ENCODE measurements at places on chromosomes 5 and 9.

GRCh38 chr5:178334861-178335260 lies 102.3 kb upstream of the PHYKPL start:
- DNase-seq = no peak

GRCh38 chr5:16179511-16179935 lies at the start of gene MARCHF11:
TSS of gene MARCHF11 (minus strand) at chr5:16179791. CDS start at chr5:16179575, 216 bp downstream.
- no peak for DNase-seq

- no peak for DNase-seq
Measured at GRCh38 chr5:178577376-178577839, 12.8 kb downstream of the COL23A1 start.

DNA sequence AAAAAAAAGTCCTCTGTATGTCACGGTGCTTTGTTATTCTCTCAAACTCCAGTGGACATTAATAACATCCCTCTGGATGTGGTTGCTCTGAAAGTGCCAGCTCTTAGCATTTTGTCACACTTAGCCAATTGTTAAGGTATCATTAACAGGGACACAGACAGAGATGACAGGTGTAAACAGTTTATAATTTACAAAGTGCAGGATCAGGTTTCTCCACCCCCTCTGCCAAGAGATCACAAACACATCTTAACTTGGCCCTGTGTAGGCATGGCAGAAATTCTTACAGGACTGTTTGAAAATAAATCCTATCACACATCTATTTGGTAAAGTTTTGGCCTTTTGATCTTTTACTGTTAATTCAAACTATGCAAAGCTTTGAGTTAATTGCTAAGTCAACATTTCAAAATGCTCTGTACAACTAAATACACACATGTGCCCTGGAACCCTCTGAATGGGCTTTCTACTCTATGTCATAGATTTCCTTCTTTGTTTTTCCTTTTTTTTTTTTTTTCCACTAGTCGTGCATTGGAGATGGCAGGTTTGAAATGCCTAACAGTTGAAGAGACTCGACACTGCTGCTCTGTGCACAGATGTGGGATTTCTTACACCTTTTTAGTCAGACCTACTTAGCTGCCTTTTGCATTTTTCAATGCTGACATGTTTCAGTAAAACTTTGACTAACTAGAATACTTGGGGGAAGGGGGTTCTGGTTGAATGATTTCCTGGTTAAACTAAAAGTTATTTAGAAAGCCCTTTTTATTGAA lies 41.7 kb downstream of the SEMA6A start:
- no peak for DNase-seq

- peak; percentile 71 for DNase-seq
Measured at GRCh38 chr5:172798422-172799215, 27.6 kb upstream of the DUSP1 start.

GRCh38 chr9:121974421-121974820 lies 118.7 kb downstream of the TTLL11 start:
- no peak for DNase-seq

- peak; percentile 55 for DNase-seq
Measured at GRCh38 chr9:127608104-127608966, 3.7 kb upstream of the STXBP1 start.

DNA sequence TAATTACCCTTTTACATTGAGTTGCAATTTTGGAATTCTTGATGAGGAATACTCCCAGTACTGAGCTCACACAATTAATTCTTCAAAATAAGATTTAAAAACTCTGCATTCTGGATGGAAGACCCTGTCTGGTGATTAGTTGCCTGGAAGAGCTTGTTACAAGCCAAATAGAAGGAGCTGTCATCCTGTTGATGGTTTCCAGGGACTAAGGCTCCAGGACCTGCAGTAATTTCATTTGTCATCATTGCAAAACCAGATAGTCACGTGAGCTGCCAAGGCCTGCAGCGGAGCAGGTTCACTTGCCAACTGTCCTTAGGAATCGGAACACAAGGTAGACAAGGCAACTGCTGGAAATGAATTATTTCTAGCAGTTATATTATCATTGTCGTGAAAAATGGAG lies 597.7 kb downstream of the CCDC171 start:
- no peak for DNase-seq

DNA sequence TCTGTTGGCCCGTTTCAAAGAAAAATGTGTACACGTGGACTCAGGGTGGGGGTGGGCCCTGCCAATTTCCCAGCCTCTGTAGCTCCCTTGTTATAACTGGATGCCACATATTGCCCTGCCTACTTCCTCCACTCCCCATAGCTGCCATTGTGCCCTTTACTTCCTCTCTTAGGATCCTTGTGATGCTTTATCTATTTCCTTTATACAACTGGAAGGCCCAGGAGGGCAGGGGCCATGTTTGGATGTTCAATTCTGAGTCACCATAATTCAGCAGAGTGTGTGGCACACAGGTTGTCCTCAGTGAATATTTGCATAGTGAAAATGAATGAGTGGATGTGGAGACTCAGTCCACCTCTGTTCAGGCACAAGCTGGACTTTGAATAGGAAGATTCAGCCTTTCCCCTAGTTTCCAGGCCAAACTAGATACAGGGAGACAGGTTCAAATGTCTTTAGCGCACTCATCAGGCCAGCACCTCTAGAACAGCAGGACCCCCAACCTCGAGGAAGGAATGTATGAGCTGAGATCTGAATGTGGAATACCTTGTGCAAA lies 10.6 kb upstream of the FEM1C start:
- no peak for DNase-seq

DNA sequence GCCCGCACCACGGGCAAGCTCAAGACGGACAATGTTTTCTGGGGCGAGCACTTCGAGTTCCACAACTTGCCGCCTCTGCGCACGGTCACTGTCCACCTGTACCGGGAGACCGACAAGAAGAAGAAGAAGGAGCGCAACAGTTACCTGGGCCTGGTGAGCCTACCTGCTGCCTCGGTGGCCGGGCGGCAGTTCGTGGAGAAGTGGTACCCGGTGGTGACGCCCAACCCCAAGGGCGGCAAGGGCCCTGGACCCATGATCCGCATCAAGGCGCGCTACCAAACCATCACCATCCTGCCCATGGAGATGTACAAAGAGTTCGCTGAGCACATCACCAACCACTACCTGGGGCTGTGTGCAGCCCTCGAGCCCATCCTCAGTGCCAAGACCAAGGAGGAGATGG lies 108.6 kb downstream of the DAB2IP start:
- no peak for DNase-seq

All from endothelial cell of umbilical vein (primary cell).